ENCODE measurements at places on chromosomes 11 and 22.

- no peak for DNase-seq
These were observed 3.7 kb upstream of the CARNS1 start for GRCh38 chr11:67411785-67412152.

- DNase-seq: no peak
These were observed 61.6 kb upstream of the EIF3D start for GRCh38 chr22:36590441-36591056.

DNA sequence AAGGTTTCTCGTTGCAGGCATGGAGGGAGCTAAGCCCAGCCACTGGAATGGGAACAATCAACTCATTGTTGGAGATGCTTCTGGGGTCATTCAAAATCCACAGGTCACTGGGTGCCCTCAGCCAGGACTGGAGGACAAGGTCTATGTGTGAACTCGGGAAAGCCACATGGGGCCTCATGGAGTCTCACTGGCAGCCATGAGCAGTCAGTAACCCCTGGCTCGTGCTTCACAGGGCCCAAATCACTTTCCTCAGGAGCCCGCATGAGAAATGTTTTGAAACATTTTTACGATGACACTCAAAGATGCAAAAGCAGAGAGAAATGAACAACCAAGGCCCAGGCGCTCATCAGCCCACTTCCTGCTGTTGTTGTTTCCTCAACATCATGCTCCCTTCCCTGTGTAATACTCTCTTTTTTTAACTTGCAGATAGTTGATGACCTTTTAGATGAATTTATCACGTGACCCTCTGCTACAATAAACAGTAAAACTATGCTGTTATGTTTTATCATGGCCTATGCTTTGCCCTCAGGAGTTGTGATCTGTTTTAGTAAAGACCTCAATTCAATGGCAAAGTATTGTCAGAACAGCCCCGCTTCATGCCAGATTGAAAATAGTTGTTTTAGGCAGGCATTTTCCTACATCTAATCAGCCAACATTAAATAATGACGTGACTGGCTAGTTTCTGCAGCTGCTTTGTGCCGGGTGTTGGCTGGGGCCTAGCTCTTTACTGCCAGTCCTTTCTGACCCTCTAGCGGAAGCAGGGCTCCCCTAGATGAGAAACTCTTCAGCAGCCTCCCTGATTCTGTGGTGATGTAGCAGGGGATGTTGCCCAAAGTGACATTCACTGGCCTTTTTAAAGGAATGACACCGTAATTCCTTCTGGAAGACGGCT is 39.7 kb downstream of the ADAMTS15 start:
- no peak for DNase-seq

DNA sequence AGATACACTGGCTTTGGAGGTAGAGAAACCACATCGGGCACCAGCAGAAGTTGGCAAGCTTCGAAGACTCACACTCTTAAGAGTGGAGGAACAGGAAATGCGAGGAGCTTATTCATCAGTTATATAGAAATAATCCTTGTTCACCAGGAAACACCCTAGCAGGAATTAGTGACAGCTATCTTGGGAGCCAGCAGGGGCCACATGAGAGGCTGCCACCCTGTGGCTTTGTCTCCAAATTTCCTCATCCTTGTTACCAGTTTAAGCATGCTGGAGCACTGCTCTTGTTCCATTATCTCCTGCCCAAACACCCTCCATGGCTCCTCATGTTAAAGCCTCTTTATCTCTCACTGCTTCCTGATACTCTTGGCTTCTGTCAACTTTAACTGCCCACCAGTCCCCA is 131.0 kb downstream of the PLEKHA7 start:
- DNase-seq: peak; percentile 77

DNA sequence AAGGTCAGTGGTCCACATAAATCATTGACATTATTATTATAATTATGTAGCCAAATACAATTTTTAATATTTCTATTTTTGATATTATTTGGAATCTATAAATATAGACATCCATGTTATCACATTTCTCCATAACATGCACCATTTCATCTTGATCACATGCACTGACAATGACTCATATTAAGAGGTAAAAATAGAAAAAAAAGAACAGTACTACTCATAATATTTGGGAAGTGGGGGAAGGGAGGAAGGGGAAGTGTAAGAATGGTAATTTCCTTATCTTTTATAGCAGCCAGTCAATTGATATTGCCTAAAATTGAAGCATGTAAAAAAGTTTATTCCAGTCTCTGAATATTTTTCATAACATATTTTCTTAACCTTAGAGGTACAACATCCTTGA is 72.3 kb downstream of the ADM start:
- DNase-seq: no peak

DNA sequence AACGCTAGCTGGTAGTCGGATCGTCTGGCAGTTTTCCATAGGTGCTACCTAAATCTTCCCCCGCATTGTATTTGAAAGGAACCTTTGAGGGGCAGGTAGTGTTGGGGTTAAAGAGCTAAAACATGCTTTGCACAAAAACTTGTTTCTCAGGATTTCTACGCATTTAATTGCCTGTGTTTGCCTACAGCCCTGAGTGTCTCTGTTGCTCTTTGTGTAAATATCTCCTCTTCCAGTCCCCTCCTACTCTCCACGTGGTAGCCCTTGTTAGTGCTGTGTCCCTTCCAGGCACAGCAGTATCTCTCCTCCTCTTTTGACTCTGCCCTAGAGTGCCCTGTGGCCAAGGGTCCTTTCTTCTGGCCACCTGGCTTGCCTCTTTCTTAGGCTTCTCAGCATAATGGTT is 81.7 kb downstream of the BARX2 start:
- DNase-seq: no peak

DNA sequence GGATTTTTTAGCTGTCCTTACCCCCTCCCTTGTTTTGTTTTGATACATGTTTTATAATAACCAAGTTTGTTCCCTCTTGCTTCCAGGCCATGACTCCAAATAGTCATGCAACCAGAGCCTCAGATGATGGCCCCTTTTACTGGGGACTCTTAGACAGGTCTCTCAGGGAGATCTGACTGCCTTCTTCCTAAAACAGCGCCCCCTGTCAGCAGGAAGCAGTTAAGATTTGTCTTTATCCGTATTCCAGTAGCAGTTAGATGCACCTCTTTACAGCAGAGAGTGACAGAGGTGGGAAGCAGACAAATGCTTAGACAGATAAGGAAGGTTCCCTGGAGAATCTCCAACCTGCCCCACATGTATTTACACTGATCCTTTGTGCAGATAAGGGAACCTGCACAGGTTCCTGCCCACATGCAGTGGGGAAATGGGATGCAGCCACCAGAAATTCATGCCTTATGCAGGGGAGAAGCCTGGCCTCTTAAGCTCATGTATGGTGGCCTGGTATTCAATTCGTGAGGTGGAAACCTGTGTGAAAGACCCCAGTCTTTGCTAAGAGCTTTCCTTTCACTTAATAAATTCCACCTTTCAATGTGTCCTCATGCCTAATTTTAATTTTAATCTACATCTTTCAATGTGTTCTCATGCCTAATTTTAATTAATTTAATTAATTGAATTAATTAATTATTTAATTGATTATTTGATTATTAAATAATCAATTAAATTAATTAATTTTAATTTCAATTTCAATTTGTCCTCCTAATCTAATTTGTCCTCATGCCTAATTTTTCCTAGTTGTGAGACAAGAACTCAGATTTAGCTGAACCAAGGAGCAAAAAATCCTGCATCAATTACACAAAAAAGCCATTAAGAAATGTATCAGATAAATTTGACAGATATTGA is 11.5 kb upstream of the GLYAT start:
- DNase-seq: no peak

GRCh38 chr11:31921081-31921480 is 110.0 kb upstream of the PAX6 start:
- no peak for DNase-seq

DNA sequence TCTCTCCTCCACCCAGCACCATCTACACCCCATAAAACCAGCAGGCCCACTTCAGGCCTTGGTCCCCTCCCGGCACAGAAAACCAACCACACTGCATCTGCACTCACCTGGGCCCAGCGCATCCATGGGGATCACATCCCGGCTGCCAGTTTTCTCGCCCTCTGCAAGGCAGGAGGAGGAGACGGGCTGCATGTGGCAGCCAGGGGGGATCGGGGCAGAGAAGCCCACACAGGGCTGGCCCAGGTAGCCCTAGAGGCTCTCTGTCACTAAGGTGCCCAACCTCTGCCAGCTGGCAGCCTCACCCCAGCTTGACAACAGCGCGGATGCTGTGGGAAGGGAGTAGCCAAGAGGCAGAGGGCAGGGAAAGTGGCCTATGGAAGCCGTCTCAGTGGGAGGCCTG is 30.6 kb upstream of the TXNRD2 start:
- DNase-seq: no peak

GRCh38 chr11:86588566-86589090 is 83.8 kb downstream of the ME3 start:
- DNase-seq: no peak

GRCh38 chr22:46660604-46661201 is 40.5 kb downstream of the GRAMD4 start:
- DNase-seq: no peak

All from epithelial cell of prostate (primary cell).